ENCODE measurements at places on chromosomes 16 and 17. TPM values are rescaled to one million over a fixed set of nuclear protein-coding genes. Genes with fewer than 3 reads are reported as not detected.

DNA sequence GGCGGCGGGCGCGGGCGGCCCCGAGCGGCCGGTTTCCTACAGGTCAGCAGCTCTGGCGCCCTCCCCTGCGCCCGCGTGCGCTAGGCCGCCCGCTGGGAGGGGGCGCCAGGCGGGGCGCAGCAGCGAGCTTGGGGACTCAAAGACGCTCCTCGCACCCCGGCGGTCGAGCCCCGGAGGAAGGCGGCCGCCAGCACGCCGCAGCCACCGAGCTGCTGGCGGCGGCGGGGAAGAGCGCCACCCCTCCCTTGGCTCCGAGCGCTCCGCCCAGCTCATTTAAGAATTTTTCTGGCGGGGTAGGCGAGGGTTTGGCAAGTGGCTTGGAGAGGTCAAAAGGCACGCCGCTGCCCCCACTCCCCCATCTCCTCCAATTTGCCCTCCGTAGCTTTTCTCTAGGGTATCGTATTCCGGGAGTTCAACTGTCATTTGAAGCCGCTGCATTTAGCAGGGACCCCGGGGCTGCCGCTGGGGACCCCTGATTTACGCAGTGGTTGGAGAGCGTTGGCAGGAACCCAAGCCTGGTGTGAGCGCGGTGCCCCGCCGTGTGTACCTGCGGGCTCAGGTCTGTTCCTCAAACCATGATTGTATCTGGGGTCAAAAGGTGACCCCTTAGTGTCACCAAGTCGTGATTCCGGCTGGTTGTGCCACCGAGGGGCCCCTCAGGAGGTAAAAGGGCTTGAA lies 59.5 kb upstream of the GSE1 start:
- DNase-seq = peak; percentile 60

Gene DLG4
- 16.7 TPM for polyA plus RNA-seq

- peak; percentile 62 for DNase-seq
Measured at GRCh38 chr17:42918902-42919521, 18.4 kb downstream of the G6PC1 start.

DNA sequence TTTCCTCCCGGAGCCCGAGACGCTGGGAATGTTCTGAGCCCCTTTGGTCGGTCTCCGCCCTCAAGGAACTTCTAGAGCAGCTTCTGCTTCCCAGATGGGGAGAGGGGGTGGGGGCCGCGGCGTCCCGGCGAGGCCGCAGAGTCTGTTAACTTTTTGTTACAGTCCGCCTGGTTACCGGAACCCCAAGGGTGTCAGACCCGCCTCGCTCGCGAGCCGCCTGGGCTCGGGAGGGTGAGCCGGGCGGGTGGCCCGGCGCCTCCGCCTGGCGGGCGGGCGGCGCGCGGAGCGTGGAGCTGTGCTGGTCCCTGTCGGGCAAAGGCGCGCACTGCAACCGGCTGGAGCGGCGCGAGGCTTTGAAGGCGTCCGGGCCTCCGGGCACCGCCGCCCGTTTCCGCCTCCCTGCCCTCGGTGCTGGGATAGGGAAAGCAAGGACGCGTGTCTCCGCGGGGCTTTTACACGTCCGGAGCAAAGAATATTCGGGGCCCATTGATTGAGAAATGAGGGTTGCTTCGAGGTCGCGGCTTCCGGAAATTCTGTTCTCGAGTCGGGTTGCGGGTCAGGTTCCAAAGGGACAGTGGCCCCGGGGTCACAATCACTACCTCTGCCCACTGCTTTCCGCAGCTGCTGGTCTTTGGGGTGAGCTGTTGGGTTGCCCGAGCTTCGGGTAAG lies 1.7 kb downstream of the HS3ST3B1 start:
- peak; percentile 70 for DNase-seq

Gene KRTAP9-2
- polyA plus RNA-seq = not detected

- DNase-seq = no peak
Measured at GRCh38 chr17:20968913-20969616, 73.7 kb downstream of the USP22 start.

Gene ABCC6
- 88.3 TPM for polyA plus RNA-seq

Gene YBX2
- polyA plus RNA-seq = 2.8 TPM

DNA sequence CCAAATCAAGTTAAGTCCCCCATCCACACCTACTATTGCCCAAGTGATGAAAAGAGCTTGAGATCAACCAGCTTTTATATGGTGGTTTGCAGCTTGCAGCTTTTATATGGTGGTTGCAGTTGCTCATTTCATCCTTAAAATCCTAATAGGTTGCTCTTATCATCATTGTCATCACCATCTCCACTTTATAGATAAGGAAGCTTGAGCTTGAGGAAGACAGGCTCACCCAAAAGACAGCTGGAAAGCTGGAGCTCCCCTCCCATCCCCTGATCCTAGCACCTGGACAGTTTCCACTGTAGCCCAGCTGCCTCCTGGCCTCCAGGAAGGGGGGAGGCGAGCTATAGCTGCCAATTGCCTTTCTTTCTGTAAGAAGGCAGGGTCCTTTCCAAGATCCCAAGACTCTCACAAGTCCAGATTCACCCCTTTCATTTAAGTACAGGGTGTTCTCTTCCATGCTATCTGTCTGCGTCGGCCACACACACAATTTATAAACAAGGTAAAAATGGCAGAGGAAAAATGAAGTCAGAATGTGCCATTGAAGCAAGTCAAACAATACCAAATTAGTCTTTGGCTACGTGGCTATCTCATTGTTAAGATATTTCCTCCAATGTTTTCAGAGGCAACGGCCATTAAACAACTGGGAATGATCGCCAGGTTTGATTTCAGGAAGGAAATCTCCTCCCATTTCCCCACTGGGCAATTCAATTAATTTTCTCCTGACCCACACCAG lies 63.3 kb downstream of the PECAM1 start:
- no peak for DNase-seq
